ENCODE measurements at places on chromosomes 4 and X.
A peak's percentile ranks its signal among the peaks of the same experiment; 100 is the strongest.

GRCh38 chr4:76407440-76408119, 13.4 kb downstream of the CCDC158 start:
- DNase-seq: no peak

DNA sequence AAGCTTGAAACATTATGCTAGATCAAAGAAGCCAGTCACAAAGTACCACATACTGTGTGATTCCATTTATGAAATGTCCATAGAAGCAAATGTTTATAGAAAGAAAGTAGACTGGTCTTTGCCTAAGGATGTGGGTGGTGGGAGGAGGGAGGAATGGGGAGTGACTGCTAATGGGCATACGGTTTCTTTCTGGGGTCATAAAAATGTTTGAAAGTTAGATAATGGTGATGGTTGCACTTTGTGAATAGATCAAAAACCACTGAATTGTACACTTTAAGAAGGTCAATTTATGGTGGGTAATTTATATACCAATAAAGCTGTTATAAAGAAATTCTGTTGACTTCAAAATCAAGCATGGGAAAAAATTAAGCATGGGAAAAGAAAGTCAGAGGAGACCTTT, 56.6 kb downstream of the FAM13A start:
- DNase-seq: no peak

DNA sequence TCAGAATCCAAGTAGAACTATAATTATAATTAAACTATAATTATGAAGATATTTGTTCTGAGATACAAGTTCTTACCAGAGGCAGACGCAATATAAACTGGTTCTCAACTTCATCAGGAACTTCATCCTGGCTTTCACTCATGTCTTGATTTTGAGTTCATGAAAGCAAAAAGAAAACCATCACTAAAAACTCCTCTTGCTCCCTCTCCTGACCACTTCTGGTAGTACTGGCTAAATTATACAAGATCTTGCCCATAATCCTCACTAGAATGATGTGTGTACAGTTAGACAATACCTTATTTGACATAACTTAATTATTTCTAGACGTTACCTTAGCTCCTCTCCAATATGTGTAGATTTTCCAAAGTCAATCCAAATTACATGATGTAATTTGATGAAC, 3.7 kb downstream of the TAF7L start:
- peak; percentile 52 for DNase-seq

DNA sequence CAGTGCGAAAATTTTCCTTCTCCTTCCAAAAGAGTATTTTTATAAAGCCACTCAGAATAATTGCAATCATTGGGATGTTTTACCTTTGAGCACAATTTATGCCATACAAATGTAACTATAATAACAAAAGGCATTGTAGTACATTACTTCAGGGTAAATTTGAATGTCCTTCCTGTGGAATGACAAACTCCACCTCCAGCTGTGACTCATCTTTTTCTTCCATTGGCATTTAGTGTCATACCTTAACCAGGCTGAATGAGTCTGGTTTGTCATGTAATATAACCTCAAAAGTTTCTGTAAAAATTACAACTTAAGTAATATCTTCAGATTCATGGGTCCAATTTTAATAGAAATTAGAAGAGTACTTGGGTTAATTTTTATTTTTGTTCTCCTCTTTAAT, 93.3 kb downstream of the TMEM47 start:
- DNase-seq: no peak

GRCh38 chrX:136205882-136206380, 45.3 kb downstream of the MAP7D3 start:
- DNase-seq: no peak

DNA sequence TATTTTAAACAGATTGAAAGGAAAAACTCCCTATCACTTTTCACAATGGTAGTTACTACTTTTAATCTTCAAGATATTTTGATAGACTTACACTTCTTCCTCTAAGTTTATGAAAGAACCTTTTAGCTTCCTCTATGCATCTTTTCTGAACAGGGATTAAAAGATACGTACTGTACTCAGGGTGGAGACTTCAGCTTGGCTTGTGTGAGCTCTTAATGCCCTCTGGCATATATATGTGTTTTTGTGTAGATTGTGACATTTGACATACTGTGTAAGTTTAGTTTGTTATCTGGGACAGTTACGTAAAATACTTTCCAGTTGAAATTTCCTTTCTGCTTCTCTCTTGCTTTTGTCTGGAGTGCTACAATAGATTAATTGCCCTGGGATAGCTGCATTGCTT, 109.3 kb upstream of the NUDT6 start:
- no peak for DNase-seq

DNA sequence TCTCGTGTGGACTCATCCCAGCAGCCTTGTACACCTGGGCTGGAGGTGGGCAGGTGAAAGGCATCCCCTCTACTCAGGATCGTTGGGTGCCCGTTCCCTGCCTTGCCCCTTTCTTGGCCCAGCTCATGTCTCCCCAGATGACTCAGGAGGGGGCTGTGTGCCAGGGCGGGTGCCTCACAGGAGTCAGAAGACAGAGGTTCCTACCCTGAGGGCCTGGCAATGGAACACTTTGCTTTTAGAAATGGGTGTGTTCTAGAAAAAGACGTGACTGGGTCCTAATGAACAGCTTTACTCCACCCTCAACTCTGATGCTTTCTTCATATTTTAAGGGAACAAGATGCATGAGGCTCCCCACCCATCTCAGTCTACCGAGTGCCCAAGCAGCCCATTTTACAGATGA, 22.5 kb upstream of the TRIM2 start:
- DNase-seq: no peak

DNA sequence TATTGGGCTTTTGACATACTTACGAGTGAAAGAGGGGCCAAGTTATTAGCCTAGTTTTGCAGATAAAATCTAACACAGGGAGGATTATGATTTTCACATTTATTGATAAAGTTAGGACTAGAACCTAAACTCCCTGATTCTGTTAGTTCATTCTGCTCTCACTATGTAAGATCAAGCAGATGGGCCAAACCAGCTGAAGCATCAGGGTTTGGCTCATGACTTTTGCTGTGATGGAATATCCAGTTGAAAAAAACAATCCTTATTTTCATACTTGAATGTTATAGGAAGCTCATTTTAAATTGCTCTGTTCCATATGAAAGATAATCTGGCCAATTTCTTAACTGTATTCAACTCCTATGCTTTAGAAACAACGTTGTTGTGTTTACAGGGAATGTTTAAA, 21.2 kb downstream of the SPRY1 start:
- DNase-seq: no peak

- no peak for DNase-seq
Measured at GRCh38 chr4:148740701-148741100, 298.5 kb upstream of the NR3C2 start.

DNA sequence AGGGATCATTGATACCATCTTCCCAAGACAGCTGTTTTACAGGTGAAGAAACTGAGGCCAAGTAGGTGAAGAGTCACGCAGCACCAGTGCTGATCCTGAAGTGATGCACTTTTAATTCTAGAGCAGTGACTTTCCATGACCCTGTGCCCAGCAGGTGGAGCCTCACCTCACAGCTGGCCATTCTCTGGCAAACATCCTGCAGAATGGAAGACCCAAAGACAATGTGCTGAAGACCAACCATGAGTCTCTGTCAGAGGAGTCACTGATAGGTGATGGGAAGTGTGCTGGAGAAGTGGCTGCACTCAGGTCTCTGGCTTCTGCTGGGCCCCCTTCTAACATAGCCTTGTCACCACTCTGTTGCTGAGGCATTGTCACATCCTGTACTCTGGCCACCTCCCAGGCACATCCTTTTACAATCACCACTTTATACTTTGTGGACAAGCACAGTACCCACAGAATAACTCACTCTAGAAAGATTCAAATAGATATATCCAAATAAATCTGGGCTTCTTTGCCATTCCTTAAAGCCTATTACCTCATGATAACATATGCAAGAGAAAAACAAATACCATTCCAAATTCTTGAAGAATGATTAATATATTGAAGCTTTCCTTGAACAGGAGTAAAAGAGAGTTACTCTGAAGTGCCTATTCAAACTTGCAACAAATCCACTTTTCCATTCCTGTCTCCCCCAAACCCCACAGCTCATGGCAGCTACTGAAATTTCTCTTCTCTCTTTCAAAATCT, 64.1 kb upstream of the SCOC start:
- DNase-seq: no peak

DNA sequence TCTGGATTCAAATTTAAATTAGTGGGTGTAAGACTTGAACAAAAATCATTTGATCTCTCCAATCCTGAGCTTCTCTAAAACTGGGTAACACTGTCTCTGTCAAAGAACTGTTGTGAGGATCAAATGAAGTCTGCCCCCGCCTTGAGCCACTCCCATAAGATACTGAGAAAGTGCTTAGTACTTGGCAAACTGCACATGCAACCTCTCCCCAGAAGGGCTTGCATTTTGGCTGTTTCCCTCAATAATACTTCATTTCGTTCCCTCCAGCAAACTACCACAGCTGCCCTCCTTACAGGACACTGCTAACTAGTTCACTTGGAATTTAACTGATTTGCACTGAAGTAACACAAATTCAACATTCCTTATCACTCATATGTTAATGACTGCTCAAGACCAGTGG, 79.8 kb downstream of the APBB2 start:
- no peak for DNase-seq

DNA sequence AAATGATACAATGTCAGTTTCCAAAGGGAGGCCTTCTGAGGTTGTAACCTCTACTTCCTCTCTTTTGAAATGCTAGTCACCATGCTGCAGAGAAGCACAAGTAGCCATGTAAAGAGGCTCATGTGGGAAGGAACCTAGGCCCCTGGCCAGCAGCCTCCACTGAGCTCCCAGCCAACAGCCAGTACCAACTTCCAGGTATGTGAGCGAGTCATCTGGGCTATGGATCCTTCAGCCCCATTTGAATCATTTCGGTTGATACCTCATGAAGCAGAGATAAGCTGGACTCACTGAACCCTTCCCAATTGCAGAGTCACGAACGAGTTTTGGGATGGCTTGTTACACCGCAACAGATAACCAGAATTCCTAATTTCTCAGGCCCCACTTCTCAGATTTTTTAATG, 187.0 kb upstream of the LDB2 start:
- DNase-seq: no peak

DNA sequence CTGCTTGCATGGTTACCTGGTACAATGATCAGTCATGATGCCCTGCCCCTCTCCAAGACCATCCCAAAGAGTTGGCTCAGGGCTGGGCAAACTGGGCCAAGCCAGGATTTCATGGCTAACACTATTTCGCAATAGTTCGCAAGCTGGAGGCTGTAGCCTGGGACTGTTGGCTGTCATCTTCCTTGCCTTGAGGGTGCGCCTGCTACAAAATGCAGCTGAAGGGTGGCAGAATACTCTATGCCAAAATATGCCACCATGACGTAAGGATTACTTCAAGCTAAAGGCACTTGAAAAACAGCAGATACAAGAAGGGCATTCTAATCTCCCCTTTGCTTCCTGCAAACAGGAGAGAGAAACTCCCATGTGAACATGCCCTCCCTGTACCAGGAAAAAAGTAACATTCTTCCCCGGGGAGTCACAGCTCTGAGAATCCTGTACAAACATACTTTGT, 21.0 kb downstream of the SAT1 start:
- no peak for DNase-seq

DNA sequence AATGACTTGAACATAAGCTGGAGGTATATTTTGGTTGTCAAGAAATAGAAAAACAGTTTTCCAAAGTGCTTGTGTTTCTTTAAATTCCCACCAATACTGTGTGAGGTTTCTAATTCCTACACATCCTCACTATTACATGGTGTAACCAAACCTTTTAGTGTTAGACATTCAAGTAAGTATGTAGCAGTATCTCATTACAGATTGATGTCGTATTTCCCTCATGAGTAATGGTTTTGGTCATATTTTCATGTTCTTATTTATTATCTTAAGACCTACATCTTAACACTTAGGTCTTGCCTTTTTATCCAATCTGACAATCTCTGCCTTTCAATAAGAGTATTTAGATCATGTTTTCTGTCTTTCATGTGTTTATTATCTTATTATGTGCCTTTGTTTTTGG, 253.7 kb upstream of the ANXA10 start:
- no peak for DNase-seq

All from T47D (cell line).